Smooth muscle cell of bladder (primary cell): ENCODE measurements at places on chromosomes 1 and 21. TPM values are rescaled to one million over a fixed set of nuclear protein-coding genes. Genes with fewer than 3 reads are reported as not detected.

Gene TSTD1
- total RNA-seq: 16.9 and 27.3 TPM in 2 replicates

Gene PTPN14
- 21.2 and 24.6 TPM in 2 replicates for total RNA-seq

Gene OR2T29
- total RNA-seq: not detected in 2 replicates

Gene SPATA21
- not detected in 2 replicates for total RNA-seq

Gene OR2T6
- total RNA-seq: not detected in 2 replicates

Gene KRTAP12-2
- total RNA-seq: not detected in 2 replicates

Gene FOXD3
- total RNA-seq: not detected in 2 replicates

Gene NPPA
- total RNA-seq: not detected in 2 replicates

Gene FMO2
- total RNA-seq: 0.28 and 1.9 TPM in 2 replicates

Gene TFF2
- not detected in 2 replicates for total RNA-seq

Gene CLCA1
- under 0.01 TPM in 1 of 2 replicates, not detected in the other for total RNA-seq

Gene PLXNA2
- 0.43 and 1.1 TPM in 2 replicates for total RNA-seq

Gene PTPRC
- total RNA-seq: under 0.01 TPM in 1 of 2 replicates, not detected in the other

Gene TRIM17
- 0.09 and 0.14 TPM in 2 replicates for total RNA-seq

Gene FCGR1A
- not detected in 2 replicates for total RNA-seq

Gene FCRL3
- not detected in 2 replicates for total RNA-seq

Gene CSF3R
- 0.09 and 0.28 TPM in 2 replicates for total RNA-seq

Gene BCAS2
- total RNA-seq: 38.0 and 41.1 TPM in 2 replicates

Gene FBXO2
- 1.7 and 2.8 TPM in 2 replicates for total RNA-seq

Gene DENND2C
- 1.4 and 1.8 TPM in 2 replicates for total RNA-seq

Gene FHAD1
- total RNA-seq: 0.83 and 1.1 TPM in 2 replicates

Gene IGSF9
- under 0.01 TPM in 1 of 2 replicates, not detected in the other for total RNA-seq

Gene CD5L
- not detected in 2 replicates for total RNA-seq

Gene AADACL3
- not detected in 2 replicates for total RNA-seq

Gene NIBAN1
- total RNA-seq: 52.6 and 68.2 TPM in 2 replicates

Gene NRDC
- 81.5 and 82.1 TPM in 2 replicates for total RNA-seq

Gene OR14C36
- total RNA-seq: not detected in 2 replicates

Gene KIAA1614
- 6.7 and 7.0 TPM in 2 replicates for total RNA-seq

Gene RAD54L
- 0.37 and 0.43 TPM in 2 replicates for total RNA-seq

Gene TAS1R3
- 0.14 and 0.18 TPM in 2 replicates for total RNA-seq

Gene G0S2
- 38.9 and 55.8 TPM in 2 replicates for total RNA-seq

Gene KIF21B
- under 0.01 and 0.09 TPM in 2 replicates for total RNA-seq

Gene OTUD7B
- total RNA-seq: 10.7 and 13.8 TPM in 2 replicates
